ENCODE measurements at places on chromosomes 1 and 21.

DNA sequence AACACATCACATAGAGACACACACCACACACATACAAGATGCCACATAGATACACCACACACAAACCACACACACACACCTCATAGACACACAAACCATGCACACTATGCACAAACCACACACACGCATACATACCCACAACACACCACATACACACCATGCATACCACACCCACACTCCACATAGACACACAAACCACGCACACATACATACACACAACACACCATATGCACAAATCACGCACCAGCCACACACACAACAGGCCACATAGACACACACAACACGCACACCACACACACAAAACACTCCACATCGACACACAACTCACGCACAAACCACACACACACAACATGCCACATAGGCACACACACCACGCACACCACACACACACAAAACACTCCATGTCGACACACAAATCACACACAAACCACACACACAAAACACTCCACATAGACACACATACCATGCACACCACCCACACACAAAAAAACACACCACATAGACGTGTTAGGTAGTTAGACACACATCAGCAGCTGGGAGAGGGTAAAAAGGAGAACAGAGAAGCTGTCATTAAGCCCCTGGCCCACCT, 49.5 kb upstream of the SLC19A1 start:
- DNase-seq: no peak

DNA sequence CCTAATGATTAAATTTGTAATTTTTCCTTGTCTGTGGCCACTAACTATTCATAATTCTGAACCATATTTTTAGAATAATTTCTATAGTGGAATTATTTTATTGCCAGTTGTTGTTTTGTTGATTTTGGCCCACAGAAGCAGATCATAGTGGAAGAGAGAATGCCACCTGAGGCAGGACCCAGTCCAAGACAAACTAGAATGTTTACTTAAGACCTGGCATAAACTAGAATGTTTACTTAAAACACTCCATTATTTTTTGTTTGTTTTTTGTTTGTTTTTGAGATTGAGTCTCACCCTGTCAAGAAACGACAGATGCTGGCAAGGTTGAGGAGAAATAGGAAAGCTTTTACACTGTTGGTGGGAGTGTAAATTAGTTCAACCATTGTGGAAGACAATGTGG, 310.2 kb downstream of the MRPL39 start:
- no peak for DNase-seq

DNA sequence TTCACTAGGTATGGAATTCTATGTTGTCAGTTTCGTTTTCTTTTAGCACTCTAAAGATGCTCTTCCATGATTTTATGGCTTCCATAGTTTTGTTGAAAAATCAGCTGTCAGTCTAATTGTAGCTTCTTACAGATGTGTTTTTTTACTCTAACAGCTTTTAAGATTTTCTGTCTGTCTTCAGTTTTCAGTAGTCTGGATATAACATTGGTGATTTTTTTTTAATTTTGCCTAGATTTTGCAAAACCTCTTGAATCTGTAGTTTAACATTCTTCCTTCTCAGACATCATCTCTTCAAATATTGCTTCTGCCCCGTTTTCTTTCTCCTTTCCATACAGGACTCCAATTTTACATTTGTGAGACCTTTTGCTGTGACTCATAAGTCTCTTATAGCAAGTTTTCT, 17.9 kb upstream of the DYRK1A start:
- DNase-seq: no peak

DNA sequence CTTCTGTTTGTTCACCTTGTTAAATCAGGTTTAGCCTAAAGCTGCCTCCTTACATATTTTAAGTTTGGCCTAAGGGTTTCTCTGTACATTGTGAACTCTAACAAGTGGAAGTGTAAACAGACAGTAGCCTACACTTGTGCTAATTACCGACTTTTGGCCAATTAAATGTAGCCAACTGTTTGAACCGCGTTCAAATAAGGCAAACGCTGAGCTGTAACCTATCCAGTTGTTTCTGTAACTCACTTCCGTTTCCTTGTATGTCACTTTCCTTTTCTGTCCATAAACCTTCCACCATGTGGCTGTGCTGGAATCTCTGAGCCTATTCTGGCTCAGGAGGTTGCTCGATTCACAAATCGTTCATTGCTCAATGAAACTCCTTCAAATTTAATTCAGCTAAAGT, 8.0 kb upstream of the FCAMR start:
- no peak for DNase-seq

GRCh38 chr1:182368358-182368757, 23.2 kb downstream of the GLUL start:
- no peak for DNase-seq

GRCh38 chr21:42413093-42413492, 9.4 kb downstream of the UBASH3A start:
- DNase-seq: no peak

DNA sequence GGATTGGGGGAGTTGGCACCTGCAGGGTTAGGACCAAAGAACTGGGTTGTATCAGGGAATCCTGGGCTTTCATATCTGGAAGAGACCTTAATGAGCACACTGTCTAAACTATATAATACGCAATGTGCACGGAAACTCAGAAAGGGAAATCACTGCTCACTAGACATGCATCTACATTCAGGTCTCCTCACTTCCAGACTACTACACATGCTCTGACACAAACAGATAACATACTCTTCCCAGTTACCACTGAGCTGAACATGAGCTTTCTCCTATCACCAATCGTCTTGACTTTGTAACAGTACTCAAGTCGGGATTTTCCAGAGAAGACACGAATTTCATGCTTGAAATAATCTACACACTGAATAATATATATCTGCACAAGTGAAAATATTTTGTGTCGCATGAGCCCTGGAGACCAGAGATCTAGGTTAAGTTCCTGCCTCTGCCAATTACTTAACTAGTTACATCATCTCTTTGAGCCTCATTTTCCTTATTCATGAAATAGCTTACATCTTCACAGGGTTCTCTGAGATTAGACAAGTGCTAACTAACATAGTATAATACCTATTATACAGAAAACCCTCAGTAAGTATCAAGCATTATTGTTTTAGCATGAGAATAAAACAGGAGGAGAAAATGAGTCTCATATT, 101.1 kb downstream of the JAK1 start:
- no peak for DNase-seq

DNA sequence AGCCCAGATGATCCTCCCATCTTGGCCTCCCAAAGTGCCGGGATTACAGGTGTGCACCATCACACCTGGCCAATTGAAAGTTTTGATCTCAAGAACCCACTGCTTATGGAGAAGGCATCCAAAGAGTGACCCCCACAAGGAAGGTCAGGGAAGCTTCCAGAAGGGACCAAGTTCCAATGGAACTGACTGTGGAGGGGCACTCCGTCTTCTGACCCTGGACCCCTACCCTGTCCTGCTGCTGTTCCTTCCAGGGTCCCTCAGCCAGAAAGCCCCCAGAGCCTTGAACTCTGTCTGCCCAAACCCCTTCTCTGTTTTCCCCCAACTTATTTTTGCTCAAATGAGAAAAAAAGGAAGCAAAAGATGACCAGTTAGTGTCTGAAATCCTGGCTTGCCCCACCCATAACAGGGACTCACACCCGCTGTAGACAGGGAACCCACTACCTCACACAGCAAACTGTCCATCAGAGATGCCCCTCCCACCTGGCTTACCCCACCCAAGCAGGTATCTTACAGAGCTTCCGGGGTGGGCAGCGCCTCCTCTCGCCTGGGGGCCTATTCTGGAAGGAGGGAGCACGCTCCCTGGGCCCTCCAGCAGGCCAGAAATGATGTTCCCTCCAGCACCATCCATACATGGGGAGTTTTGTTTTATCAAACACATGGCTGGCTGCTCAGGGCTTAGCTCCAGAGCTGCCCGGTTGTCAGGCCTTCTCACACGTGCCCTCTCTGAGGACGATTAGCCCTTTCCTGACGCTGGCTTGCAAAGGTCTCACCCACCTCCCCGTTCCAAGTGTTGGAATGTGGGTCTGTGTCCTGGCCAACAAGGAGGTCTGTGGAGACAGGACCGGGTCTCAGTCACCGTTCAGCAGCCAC, 3.1 kb upstream of the WNT3A start:
- DNase-seq: no peak

DNA sequence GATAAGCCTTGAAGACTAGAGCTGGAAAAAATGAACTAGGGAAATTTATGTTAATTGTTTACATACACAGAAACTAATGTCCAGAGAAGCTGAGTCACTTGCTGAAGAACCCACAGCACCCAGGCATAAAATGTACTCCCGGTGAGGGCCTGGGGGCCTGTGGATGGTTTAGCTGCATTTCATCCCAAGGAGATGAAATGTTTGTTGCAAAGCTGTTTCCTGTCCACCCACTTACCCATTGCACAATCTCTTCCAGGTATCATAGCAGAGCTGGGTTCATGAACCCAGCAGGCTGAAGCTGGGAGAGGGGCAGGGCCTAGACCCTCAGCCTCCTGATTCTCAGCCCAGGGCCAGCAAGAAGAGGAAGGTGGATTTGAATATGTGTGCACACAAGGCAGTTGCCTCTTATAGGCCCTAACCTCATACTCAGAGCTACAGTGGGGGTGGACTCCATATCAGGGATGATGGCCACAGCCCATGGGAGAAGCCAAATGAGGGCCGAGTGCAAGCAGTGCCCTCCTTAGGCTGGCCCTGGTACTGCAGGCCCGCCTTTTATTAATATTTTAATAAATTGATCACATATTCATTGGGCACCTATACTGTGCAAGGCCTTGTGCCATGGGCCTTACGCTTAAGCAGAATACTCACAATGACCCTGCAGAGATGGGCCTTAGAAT, 110.8 kb downstream of the LACTBL1 start:
- no peak for DNase-seq

- DNase-seq: no peak
Measured at GRCh38 chr1:54767526-54767925, 3.2 kb upstream of the PARS2 start.

DNA sequence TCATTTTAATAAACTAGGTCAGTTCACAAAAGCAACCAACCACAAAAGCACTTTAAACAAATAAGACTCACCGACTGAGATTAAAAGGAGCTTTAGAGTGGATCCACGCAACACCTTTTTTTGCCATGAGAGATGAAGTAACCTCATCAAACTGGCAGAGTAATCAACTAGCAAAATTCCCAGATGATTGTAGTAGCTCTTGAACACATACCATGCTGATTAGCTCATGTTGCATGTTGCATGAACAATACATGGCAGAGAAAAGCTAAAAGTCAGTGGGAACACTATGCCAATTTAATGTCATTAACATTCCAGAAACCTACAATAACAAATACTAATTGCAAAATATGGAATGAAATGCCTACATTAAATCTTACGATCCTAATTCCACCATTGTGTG, 4.1 kb downstream of the WARS2 start:
- DNase-seq: no peak

GRCh38 chr21:45873866-45874265, 107.7 kb upstream of the COL6A1 start:
- no peak for DNase-seq

DNA sequence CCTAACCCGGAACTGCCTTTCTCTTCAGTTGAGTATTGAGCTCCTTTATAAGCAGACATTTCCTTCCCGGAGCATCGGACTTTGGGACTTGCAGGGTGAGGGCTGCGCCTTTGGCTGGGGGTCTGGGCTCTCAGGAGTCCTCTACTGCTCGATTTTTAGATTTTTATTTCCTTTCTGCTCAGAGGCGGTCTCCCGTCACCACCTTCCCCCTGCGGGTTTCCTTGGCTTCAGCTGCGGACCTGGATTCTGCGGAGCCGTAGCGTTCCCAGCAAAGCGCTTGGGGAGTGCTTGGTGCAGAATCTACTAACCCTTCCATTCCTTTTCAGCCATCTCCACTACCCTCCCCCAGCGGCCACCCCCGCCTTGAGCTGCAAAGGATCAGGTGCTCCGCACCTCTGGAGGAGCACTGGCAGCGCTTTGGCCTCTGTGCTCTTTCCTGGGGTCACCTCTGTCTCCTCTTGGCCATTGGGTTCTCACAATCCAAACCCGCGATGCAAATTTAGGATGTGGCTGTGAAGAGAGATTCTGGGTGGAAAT, 3.7 kb downstream of the OLIG2 start:
- no peak for DNase-seq

GRCh38 chr1:99370476-99370875, 106.2 kb downstream of the PLPPR4 start:
- no peak for DNase-seq

DNA sequence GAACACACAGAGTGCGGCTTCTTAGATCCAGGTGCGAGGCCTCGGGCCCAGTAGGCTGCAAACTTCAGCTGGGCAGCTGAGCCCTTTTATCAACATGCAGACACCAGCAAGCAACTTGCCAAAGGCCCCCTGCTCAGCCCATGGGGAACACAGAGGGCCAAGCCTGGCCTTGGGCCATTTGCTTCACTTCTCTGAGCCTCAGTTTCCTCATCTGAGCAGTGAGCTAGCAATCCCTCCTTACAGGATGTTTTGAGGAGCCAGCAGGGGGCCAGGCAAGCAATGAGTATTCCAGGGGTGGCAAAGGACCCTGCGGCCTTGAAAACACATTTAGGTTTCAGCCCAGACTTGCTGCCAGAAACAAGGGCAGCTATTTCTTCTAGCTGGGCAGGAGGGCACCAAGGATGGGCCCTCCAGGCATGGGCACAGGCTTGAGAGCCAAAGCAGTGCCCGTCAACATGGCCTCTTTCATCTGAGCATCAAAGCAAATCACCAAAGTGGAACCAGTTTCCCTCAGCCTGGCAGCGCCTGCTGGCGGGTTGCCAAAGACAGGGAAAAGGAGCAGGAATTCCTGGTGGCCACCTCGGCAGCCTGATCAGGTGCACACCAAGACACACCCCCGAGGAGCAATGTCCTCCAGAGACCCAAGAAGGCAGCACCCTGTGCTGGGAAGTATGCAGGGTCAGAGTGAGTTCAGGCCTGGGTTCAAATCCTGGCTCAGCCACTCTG, 1.4 kb downstream of the MATN1 start:
- no peak for DNase-seq
